Stimulated activated CD4-positive, alpha-beta T cell treated with anti-CD3 and anti-CD28 coated beads, TNF-alpha, amount 100 ng/mL, for 1 hour (primary cell): ENCODE measurements at places on chromosomes 2 and 18.

- no peak for DNase-seq
Observed at GRCh38 chr2:161010503-161011015, 149.7 kb upstream of the TANK start.

GRCh38 chr2:160730296-160730995, 236.8 kb upstream of the RBMS1 start:
- no peak for DNase-seq

GRCh38 chr18:37538526-37539205, 26.9 kb downstream of the CELF4 start:
- DNase-seq: no peak

GRCh38 chr18:3120356-3120755, 99.4 kb downstream of the MYOM1 start:
- no peak for DNase-seq

- no peak for DNase-seq
Observed at GRCh38 chr18:36533446-36534153, 236.1 kb downstream of the FHOD3 start.

GRCh38 chr2:95284886-95285541, 10.8 kb downstream of the PROM2 start:
- no peak for DNase-seq

- no peak for DNase-seq
Observed at GRCh38 chr2:30947686-30948085, 140.4 kb upstream of the CAPN13 start.

- no peak for DNase-seq
Observed at GRCh38 chr2:234977228-234977679, 25.4 kb downstream of the SH3BP4 start.
